ENCODE measurements at places on chromosomes 16 and 17.
A peak's percentile ranks its signal among the peaks of the same experiment; 100 is the strongest.

DNA sequence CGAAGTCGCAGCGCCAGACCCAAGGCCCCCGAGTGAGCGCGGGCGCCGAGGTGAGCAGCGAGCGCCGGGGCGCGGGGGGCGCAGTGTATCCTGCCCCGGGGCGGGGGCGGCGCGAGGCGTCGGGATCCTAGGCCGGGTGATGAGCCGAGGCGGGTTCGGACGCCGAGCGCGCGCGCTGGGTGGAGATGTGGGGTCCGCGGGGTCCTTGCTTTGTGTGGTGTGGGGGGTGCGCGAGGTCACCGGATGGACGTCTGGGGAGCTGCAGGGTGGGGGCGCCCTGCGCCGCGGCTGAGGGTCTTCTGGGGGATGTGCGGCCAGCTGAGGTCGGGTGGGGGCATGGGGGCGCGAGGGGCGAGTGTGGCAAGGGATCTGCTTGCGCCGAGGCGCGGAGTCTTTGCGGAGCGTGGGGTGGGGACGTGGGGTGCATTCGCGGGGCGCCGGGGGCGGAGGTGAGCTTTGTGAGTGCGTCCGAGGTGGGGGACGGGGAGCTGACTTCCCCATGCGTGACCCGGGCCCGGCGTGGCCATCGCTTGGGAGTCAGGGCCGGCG, 560 bp downstream of the RAI1 start:
- DNase-seq = no peak

DNA sequence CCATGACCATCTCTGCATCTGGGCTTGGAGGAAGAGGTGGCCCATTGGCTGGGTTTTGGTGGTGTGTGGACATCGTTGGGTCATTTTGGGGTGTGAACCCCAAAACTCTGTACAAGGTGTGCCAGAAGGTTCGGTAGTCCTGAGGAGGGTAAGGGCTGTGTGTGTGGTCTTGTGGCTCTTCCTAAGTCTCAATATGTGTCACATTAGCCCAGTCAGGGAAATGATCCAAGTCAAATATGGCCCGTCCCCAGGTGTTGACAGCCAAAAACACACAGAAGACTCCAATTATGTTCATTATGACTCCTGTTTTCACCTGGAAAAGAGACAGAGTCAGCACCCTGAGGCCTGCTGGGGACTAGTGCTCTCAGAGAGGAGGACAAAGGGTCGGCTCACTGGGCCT, 27.1 kb downstream of the SLC13A5 start:
- DNase-seq = no peak

- DNase-seq = no peak
Observed at GRCh38 chr16:86773354-86773715, 195.0 kb downstream of the FOXL1 start.

- DNase-seq = no peak
Observed at GRCh38 chr16:11045846-11046245, 101.5 kb downstream of the CLEC16A start.

GRCh38 chr17:4566785-4567184, 6.4 kb upstream of the GGT6 start:
- peak; percentile 84 for DNase-seq

DNA sequence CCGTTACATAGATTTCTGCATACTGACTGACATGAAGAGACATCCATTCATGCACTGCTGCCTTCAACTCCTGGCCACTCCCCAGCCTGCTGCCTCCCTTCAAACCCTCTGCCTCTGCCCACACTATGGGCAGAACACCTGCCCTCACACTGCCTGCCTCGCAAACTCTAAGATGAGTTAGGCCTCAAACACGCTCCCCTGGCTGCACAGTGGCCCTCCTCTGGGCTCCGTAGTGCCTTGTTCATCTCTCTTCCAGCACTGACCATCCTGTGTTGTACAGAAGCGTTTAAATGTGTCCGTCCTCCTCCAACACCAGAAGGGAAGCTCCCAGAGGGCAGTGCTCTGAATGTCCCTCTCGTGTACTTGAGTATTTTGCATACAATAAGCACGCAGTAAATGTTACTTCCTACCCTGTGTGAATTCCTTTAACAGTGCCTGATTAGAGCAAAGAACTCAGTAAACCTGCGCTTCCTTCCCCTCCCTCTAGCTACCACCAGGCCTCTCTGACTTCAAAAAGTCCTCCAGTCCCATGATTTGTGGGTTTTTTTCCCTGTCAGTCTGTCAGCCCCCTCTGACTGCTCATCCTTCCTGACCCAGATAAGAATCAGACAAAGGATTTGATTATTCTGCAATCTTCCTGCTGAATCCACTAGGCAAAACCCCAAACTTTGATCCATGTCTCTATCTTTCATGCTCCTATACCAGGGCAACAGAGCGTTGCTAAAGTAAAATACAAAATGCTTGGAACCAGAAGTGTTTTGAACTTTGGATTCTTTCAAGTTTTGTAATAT, 3.9 kb downstream of the DHX33 start:
- DNase-seq = no peak

DNA sequence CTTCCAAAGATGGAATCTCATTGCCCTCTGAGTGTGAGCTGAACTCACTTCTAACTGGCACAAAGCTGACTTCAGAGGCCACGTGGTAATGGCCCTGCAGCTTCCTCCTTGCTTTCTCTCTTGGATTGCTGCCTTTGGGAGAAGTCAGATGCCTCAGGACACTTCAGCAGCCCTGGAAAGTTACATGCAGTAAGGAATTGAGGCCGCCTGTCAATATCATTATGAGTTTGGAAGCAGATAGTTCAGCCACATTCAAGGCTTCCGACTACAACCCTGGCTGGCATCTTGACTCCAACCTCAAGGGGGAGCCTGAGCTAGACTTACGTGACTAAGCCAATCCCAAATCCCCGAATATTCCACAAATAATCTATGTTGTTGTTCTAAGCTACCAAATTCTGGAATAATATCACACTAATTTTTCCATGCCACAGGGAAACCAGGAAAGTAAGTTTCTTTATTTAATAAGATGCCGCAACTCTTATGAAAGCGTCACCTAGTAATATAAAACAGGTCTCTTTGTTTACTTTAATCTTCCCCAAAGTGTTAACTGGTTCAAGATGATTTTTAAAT, 13.6 kb downstream of the CEP20 start:
- DNase-seq = peak; percentile 20

Measured in NCI-H526 (cell line).